ENCODE measurements at places on chromosomes 1 and 21. TPM values are rescaled to one million over a fixed set of nuclear protein-coding genes. Genes with fewer than 3 reads are reported as not detected.

SLAMF6 gene
- 53.0 TPM for total RNA-seq

PSMB2 gene
- 37.7 TPM for total RNA-seq

MFSD2A gene
- 0.39 TPM for total RNA-seq

SPRR1B gene
- not detected for total RNA-seq

TTC22 gene
- 21.0 TPM for total RNA-seq

CLEC20A gene
- not detected for total RNA-seq

TNFSF4 gene
- 3.8 TPM for total RNA-seq

DDAH1 gene
- total RNA-seq: not detected

ZNF326 gene
- total RNA-seq: 16.8 TPM

NOS1AP gene
- total RNA-seq: not detected

LCE2B gene
- not detected for total RNA-seq

CELA3B gene
- total RNA-seq: not detected

SH3D21 gene
- total RNA-seq: 2.6 TPM

CR1 gene
- 2.8 TPM for total RNA-seq

TMCC2 gene
- total RNA-seq: 1.8 TPM

LAX1 gene
- total RNA-seq: 32.4 TPM
